Astrocyte of the cerebellum (primary cell): ENCODE measurements at places on chromosomes 12 and 14.
A peak's percentile ranks its signal among the peaks of the same experiment; 100 is the strongest.

DNA sequence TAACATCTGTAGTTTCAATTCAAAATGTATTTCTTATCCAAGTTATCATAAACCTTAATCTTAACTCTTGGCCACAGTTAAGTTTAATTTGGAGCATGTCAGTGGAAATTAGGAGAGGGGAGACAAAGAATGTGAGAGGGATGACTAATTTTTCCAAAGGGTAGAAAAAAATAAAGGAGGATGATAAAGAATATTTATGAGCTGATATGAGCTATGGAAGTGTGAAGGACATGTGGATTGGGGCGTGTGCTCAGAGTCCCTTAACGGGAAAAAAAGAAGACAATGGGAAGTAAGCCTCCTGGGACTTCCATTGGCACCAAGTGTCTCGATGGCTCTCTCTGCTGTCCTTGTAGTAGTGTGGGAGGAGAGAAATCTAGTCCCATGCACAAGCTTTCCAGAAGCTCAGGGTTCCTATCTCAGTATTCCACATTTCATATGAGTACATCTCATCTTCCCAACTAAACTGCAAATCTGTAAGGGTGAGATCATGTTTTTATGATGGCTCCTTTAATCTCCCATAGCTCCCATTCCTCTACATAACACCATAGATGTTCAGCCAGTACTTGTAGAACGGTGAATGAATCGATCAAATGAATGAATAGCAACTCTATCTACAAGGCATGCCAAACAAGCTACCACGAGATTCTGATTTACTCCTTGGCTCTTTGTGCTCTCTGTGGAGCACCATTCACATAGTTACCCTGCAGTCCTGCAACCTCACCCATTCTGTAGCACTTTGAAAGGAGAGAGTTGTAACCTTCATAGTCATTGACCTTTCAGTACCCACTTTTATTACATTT, 27.4 kb downstream of the BCL2L14 start:
- DNase-seq: no peak

DNA sequence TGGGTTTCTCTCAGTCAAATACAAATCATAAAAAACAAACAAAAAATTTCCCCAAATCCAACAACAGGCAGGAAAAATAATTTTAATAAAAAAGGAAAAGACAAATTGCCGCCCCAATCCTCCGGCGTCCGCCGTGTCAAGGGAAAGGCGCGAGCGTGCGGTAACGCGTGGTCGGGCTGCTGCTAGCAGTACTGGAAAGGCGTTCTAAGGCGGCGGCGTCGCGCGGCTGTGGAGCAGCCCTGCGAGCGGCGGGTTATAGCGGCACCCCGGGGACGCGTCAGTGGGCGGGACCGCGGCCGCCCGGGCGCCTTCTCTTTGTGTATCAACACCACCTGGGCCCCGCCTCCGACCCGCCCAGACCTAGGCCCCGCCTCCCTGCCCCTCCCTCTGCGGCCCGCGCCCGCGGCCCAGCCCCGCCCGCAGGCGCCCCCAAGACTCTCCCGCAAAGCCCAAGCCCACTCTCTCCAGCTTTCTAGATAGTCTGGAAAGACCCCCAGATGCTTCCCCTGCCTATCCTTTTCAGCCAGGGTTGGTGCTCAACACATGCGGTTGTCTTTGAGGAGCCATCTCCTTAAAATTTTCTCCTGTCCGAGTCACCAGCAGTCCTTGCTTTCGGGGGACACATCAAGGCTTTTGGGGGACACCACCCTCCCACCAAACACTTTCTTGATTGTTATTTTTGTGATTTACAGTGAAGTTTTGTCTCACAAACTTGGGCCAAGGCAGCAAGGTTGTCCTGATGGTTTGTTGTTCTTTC, at the start of gene SLC38A2:
SLC38A2 (minus strand) TSS at position 230 of the 757 bp plus-strand sequence. CDS start 1,480 bp downstream, outside the sequence.
- DNase-seq: peak; percentile 78

- peak; percentile 93 for DNase-seq
These were observed 6.7 kb downstream of the DDX47 start for GRCh38 chr12:12819752-12820311.

- DNase-seq: no peak
These were observed 43.9 kb downstream of the HMGA2 start for GRCh38 chr12:65868133-65868705.

DNA sequence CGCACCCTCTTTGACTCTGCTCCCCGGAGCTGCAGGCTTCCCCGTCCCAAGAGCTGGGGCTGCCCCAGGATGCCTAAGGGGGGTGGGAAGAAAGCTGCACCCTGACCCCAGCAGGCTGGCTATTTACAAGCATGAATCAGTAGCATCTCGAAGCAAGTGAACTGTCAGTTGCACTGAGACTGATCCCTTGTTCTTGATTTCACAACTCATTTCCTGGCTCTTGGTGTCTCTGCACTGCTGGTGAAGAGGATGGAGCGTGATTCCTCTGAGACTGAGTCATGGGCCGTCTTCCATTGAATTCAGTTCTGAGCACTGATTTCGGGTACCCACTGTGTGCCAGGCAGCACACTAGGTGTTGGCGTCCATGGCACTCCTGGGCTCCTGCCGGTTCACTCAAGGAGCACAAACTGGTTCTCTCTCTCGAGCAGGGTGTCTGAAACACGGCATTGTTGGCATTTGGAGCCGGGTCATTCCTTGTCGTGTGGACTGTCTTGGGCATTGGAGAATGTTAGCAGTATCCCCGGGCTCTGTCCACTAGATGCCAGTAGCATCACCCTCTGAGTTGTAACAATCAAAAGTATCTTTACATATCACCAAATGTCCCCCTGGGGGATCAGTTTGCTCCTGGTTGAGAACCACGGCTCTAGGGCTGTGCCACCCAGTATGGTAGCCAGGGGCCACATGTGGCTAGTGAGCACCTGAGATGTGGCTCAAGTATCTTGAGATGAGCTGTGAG, 86.9 kb downstream of the RIN3 start:
- no peak for DNase-seq

DNA sequence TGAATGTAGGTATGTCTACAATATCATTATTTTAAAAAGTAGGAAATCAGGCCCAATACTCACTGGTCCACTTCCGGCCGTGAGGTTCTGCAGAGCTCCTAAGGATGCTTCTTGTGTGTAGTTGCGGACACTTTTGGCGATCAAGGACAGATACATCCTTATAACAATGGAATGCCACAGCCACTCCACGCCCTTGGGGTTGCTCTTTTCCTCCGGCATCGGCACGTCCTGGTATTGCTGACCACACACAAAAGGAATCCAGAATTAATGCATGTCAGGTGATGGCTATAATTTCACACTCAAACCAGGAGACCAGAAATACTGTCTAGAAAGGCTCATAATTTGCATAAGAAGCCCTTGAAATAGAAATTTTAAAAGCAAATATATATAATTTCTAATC, 65.6 kb upstream of the YARS2 start:
- no peak for DNase-seq

DNA sequence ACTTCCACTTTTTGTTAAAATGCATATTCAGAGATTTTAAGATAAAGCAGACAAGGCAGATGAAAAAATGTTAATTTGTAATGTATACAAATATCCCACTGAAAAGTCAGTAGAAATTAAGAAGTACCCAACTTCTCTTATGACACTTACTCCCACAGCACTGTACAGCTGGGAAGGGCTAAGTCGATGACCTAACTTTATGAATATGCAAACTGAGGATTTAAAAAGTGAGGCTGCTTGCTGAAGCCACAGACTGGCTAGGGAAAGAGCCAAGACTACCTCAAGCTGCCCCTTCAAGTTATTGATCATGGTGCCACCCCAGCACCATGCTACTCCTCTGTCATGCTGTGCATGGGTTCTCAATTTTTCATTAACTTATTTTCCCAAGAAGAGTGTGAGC, 17.0 kb downstream of the PPM1H start:
- no peak for DNase-seq

DNA sequence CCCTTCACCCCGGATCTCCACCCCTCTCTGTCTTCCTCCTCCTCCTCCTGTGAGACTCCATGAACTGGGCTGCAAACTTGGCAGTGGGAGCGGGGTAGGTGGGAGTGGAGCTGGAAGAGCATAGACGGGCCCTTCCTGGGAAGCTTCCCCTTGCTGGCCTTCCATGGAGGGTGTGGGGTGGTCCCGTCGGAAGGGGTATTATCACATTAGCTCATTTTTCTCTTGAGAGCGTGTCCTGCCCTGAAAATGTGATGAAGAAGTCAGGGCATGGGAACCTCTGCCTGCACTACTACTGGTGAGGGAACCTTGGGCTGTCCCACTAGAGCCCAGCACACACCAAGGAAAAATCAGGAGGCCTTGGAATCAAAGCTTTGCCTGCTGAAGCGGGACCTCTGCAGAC, 66.5 kb downstream of the CACNA1C start:
- no peak for DNase-seq

GRCh38 chr12:90945070-90945649, 9.8 kb downstream of the CCER1 start:
- no peak for DNase-seq

DNA sequence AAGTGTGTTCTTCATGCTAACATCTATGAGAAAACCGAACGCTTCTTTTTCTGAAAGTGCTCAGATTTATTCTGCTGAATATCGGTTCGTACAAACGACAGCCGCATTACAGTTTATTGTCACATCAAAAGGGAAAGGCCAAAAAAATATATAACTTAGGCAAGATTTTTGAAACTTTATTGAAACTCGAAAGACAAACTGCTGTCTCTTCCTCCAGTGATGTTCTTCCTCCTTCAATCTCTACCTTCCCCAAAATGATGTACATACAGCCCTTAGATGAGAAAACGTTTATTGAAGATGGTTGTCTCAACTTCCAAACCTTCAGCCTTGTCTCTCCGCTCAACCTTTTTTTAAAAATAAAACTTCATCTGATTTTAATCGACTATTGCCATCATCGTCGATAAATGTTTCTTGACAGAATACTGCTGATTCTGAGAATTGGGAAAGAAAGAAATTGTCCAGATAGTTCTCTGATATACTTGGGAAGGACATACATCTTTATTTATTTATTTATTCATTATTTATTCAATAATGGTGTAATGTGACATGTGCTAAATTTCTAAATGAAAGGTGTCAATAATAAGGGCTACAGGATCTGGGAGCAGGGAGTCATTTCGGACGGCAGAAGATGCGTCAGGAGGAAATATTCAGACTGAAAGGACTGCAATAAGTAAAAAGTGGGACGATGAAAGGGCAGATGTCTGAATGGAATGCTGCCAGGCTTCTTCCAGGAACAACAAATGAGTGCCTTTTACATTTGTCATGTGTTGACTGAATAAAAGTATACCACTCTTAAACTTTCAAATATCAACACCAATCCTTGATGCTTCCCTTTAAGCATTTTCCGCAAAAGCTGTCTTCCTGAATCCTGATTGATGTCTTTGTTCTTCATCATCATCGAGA, 817 bp upstream of the MDM1 start:
- DNase-seq: no peak

GRCh38 chr14:32764131-32764530, 174.5 kb upstream of the NPAS3 start:
- DNase-seq: no peak

DNA sequence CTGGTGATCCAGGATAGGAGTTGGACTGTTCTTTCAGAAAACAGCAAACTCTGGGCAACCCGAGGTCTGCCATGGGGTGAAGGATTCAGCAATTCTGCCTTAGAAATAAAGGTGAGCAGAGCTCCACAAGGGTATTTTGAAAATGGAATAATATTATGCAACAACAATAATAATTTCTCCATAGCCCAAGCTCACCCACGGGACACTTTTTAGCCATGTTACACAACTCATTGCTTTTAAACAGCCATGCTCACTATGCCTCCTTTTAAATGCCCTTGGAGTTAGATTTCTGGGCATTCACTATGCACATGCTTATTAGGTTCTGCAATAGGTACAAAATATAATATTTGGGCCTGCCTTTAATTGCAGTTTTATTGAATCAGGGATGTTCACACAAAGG, 37.2 kb downstream of the SLC35F4 start:
- DNase-seq: no peak
